ENCODE measurements at places on chromosomes 4 and X. TPM values are rescaled to one million over a fixed set of nuclear protein-coding genes. Genes with fewer than 3 reads are reported as not detected.

DNA sequence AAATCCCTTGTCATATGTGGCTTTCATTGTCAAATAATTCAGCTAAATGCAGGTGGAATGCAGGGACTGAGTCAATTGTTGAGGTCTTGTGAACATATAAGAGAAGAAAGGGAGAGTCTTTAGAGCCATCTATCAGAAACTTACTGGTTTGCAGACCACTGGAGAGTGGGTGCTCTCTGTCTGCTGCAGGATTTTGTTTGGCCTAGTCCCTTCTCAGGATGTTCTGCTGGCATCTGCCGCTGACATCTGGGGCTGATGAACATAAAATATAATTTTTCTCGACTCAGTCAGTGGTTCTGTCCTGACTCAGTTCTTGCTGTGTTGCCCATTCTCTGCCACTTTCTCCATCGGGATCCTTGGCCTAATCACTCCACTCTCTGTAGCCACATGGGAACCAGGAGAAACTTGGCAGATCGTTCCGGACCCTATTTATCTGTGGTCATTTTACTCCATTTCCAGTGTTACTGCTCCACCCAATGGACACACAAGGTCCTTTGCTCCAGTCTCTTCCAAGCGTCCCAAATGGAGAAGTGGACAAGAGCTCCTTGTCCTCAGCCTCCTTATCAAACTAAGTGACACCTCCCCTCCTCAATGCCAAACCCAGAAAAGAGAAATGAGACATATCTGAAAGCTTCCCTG lies 436.2 kb downstream of the FAT4 start:
- DNase-seq, result peak; percentile 51

DNA sequence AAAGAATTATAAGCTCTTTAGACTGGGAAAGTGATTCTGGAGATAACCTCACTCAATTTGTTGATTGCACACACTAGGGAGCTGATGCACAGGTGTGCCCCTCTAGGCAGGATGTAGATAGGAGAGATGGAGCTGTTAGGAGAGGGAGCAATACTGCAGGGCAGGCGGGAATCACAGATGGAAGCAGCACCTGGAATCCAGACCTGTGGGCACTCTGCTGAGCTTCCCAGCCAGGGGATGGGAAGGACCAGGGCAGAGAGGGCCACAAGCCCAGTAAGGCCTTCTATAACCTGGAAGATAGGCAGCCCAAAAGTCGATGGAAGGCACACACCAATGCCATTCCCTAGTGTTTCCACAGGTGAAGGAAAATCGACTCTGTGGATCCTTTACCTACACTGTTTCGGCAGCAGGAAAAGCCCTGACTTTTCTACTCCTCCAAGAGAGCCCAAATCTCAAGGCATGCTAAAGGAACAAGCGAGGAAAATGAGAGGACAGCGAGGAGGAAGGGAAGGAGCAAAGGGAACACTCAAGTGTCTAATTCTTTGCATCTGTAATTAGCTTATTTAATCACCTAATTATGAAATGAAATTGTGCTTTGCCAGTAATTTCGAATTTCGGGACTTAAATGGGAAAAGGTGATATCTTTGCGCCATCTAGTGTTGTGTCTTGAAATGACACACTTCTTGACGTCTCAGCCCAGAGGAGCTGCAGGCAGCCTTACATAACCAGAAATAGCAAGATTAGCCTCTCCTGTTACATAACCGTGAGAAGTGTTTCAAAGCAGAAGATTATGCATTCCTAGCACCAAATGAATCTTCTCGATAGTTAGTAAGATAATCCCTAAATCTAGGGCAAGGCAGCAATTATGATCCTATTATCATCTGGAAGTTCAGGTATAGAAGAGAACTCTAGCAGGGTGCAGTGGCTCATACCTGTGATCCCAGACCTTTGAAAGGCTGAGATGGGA lies 31.0 kb upstream of the TLR3 start:
- peak; percentile 78 for DNase-seq

- DNase-seq, result no peak
Measured at GRCh38 chr4:571838-572572, 4.1 kb downstream of the TMEM271 start.

Gene TLR10
- polyA plus RNA-seq, result 0.40 TPM

DNA sequence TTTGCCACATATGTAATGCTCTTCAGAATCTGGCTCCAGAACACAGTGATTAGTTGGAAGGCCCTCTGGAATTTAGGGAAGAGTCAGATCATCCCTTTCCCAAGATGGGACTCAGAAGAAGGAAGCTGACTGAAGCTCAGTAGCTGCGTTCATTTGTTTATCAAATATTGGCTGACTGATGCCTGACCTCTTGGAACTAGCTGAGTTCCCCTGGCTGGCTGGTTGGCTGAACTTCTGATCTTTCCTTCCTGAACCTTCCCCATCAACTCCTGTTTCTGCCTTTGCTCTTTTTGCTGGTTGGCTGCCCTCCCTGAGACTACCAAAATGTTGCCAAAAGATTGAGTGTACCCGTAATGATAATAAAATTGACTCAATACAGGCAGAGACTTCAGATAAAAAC lies 866.5 kb upstream of the INTU start:
- DNase-seq, result no peak

GRCh38 chr4:37909332-37910090 lies 18.6 kb downstream of the TBC1D1 start:
- DNase-seq, result no peak

DNA sequence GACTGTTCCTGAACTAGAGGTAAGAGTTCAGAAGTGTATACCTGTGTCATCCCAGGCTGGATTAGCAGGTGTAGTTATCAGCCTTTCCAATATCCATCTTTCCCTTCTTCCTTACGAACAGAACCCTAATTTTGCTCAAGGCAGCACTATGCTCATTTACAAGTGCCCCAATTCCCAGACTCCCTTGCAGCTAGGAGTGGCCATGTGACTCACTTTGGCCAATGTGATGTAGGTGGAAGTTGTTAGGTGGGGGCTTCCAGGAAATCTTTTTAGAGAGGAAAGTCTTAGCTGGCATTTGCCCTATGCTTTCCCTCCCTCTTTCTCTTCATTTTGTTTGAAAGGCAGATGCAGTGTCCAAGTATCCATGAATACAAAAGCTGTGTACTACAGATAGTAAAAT lies 34.8 kb downstream of the HOPX start:
- no peak for DNase-seq

GRCh38 chrX:22139822-22140221 lies 107.7 kb downstream of the PHEX start:
- DNase-seq, result no peak

- DNase-seq, result no peak
Measured at GRCh38 chr4:47060561-47060960, 29.2 kb downstream of the GABRB1 start.

- no peak for DNase-seq
Measured at GRCh38 chr4:124288706-124289486, 423.6 kb downstream of the ANKRD50 start.

Gene FAM47A
- not detected for polyA plus RNA-seq

DNA sequence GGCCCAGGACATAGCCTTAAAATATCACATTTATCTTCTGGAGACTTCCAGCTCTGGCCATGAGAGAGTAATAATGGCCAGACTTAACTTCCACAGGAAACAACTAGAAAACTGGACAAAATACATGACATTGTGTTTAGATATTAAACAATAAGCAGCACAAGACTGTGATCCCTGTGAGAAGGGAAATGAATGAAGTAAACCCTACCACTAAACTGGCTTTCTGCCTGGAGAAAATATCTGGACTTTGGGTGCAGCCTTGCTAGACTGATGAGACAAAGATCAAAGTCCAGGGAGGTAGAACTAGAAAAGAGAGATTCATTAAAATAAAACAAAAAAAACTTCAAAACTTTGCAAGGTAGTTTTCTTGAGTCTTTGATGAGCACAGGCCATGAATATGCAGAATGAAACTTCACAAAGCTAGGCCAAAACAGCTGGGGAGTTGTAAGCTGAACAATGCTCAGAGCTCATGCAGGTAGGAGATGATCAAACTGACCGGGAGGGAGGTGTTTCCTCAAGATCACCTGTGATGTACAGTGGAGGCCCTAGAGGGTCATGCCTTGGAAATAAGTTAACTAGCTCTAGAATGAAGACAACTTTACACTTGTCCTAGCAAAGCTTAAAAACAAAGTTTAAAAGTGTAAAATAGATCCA lies 147.0 kb upstream of the SH3RF1 start:
- DNase-seq, result no peak

- DNase-seq, result no peak
Measured at GRCh38 chr4:27016551-27016950, 155.9 kb downstream of the STIM2 start.

GRCh38 chr4:94345266-94345665 lies 2.6 kb upstream of the HPGDS start:
- DNase-seq, result no peak

Gene AFF2
- polyA plus RNA-seq, result 6.5 TPM

GRCh38 chr4:16443504-16444088 lies 217.3 kb upstream of the TAPT1 start:
- DNase-seq, result no peak

GRCh38 chr4:78244705-78245485 lies 187.8 kb downstream of the FRAS1 start:
- DNase-seq, result no peak

- DNase-seq, result no peak
Measured at GRCh38 chr4:169852481-169852880, 94.7 kb upstream of the HPF1 start.

Gene CSAG3
- polyA plus RNA-seq, result not detected

Gene MYOZ2
- 0.45 TPM for polyA plus RNA-seq

DNA sequence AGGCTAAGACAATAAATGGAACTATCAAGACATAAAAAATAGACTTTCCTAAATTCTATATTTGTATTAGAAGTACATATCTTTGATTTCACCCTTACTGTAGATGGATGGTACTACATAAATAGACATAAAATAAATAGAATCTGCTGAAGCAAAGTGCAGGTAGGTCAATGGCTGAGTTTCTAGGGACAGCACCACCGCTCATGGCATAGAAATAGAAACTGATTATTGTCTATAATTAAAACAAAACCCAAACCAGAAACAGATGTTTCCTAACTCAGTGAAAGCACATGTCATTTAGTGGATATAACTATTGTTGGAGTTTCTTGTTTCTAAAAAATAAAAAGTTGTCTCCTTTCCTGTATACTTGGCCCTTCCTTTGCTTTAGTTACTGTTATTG lies 387.3 kb upstream of the ADGRL3 start:
- DNase-seq, result no peak

GRCh38 chr4:71008196-71008595 lies 14.7 kb downstream of the DCK start:
- no peak for DNase-seq

DNA sequence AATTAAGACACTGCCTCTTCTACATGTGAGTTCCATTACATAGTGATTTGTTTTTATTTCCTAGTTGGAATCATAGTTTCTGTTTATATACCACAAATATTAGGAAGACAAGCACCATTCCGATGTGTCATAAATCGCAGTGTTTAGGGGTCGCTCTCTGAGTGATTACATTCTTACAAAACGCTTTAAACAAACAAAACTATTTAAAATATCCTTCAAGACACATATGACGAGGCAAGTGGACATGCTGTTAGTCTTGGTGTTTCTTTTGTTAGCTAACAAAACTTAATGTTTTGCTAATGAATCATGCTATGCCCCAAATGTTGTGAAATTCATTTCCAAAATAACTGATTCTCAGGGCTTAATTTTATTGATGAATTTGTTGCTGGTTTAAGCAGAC lies 1219.3 kb upstream of the PRKX start:
- DNase-seq, result no peak

DNA sequence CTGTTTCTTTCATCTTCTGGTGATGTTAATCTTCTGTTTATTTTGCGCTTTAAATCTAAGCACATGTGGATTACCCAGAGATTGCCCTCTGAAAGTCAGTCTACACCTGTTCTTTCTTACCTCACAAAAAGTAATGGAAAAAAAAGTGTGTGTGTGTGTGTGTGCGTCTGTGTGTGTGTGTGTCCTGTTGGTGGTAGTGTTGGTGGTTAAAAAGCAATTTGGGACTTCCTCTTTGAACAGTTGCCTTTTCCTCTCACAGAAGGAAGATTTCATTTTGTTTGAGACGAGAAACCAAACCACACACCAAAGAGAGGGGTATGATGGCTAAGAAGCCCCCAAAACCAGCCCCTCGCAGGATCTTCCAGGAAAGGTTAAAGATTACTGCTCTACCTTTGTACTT lies at the start of gene STAP1:
STAP1 (plus strand) TSS at position 235 of the 400 bp plus-strand sequence; CDS start at position 318, 83 bp downstream.
- no peak for DNase-seq

- no peak for DNase-seq
Measured at GRCh38 chr4:73836373-73837279, at the start of gene CXCL6. Gene CXCL6, plus strand, starts transcription at chr4:73836678. Its CDS starts 73 bp downstream, at chr4:73836751.

DNA sequence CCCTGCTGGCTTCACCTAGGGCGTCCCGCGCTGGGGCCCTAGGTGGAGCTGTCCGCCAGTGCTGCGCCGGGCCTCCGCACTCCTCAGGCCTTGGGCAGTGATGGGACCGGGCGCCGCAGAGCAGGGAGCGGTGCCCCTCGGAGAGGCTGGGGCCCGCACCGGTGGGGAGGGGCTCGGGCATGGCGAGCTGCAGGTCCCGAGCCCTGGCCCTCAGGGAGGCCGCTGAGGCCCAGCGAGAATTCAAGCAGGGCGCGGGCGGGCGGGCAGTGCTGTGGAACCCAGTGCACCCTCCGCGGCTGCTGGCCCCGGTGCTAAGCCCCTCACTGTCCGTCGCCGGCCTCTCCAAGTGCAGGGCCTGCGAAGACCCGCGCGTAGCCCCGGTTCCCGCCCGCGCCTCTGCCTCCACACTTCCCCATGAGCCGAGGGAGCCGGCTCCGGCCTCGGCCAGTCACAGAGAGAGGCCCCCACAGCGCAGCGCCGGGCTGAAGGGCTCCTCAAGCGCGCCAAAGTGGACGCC lies 565.1 kb upstream of the NDST4 start:
- DNase-seq, result no peak

- no peak for DNase-seq
Measured at GRCh38 chr4:88008743-88009171, 1.3 kb downstream of the PKD2 start.

DNA sequence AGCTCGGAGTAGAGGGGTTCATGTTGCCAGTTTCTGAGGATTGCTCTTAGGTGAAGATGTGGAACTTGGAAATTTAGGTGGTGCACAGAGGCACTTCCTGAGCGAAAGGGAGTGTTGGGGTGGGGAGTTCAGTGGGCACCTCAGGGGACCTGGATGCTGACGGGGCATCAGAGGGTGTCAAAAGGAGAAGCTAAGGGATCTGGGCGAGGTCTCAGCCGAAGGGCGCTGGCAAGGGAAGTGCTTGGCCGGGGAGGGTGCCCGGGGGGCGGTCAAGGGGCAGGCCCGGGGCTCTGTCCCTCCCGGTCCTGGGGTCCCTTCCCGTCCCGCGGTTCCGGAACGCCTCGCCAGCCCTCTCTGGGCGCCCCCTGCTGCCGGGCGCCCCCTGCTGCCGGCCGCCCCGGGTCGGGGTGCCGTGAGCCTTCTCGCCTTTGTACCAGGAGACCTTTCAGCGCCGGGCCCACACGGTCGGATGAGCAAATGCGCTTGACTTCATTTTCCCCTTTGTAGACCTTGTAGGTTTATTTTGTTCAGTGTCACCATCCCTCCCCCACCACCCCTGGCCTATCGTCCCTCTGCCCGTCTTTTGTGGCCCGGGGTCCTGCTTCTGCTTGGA lies 3.0 kb upstream of the PHOX2B start:
- no peak for DNase-seq
